LHCN-M2 (cell line): ENCODE measurements at places on chromosomes 12 and 14.

GRCh38 chr12:53777936-53778644 is 26.3 kb upstream of the CISTR start:
- no peak for DNase-seq

GRCh38 chr14:50343434-50343833 is 31.3 kb downstream of the DMAC2L start:
- DNase-seq, result no peak

GRCh38 chr14:101721951-101722661 is 39.4 kb upstream of the PPP2R5C start:
- no peak for DNase-seq

- peak; percentile 9 for DNase-seq
These were observed 11.3 kb upstream of the FAM222A start for GRCh38 chr12:109702111-109702841.

GRCh38 chr12:46370380-46370734 is 2.2 kb downstream of the SLC38A2 start:
- peak; percentile 25 for DNase-seq

DNA sequence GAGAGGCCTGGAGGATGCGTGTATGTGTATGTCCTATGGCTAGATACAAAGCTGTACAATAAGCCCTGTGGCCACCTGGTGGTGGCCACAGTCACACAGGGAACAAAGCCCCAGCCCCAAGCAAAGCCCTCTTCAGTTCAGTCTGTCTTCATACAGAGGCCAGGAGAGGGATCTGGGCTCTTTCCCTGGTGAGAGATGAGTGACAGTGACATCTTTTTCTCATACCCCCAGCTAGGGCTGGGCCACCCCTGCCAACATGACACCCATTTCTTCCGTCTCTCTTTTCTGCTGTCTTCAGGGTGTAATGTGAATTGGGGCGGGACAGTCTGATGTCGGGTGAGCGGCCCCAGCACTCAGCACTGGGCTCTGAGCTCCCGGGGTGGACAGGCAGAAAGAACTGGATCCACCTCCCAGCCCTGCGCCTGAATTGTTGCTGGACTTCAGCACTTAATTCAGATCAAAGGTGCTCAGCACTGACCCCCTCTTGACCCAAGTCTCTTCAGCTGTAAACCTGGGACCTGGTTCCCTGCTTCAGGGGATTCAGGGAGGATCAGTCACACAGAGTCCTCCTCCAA is 59.8 kb downstream of the SERPINA3 start:
- DNase-seq, result no peak

DNA sequence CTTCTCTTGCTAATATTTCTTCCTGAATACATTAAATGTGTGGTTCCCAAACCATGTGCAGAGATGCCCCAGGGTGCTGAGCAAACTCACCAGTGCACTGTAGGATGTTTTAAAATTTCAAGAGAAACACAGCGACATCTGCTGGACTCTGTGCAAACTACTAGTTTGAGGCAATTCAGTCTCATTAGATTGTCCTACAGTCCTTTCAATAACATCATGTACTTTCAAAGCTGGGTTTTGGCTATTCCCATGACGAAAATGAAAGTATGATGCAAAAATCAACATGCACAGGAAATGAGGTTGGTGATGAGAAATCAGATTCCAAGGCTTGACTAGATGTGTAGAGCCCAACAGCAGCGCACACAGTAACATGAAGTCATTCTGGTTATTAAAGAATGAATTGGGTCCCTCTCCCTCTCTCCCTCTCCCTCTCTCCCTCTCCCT is 66.3 kb downstream of the CLIP1 start:
- DNase-seq, result peak; percentile 73

DNA sequence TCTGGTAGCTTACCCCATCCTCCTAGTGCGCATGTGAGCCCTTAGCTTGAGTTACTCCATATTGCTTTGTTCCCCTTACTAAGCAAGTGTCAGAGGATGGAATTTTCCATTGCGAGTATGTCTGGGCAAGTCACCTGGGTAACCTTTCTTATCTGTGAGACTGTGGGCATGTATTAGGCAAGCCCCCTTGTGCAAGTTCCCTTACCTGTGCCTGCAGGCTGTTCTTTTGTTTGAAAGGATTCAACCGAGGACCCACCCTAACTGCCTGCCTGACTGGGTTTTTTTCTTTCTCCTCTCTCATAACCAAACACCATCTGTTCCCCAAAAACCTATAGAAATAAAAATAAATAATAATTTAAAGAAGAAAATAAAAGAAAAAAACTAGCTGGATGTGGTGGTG is 22.3 kb upstream of the PPP2R5E start:
- DNase-seq, result no peak

- DNase-seq, result no peak
These were observed 33.1 kb downstream of the CLMN start for GRCh38 chr14:95286645-95287044.

- DNase-seq, result no peak
These were observed 578.7 kb upstream of the SEL1L start for GRCh38 chr14:82112210-82112839.

- DNase-seq, result no peak
These were observed 3.1 kb upstream of the CHPT1 start for GRCh38 chr12:101694297-101694848.

DNA sequence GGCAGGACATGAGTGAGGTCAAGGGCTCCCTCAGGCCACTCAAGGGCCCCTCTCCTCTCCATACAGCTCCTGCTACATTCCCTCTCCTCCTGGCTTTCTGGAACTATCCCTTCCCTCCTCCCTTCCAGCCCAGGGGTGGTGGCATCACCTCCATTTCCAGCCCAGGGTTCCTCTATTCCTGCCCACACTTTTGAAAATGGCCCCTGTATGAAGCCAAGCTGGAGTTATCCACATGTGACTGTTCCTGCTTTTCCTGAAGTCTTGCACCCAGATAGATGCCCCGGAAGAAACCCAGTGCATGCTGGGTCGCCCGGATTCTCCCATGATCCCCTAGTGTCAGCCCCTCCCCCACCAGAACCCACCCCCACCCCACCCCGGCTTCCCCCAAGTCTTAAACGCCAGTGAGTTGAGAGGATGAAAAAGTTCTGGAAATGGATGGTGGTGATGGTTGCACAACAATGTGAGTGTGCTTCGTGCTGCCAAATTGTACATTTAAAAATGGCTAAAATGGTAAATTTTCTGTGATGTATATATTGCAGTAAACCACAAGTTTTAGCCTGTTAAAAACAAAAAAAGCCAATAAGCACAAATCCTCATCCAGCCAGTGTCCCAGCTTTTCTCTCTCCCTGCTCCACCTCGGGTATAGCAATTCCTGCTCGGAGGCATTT is 136.9 kb downstream of the SCARB1 start:
- DNase-seq, result no peak

- DNase-seq, result no peak
These were observed 940.8 kb downstream of the SLC6A15 start for GRCh38 chr12:83971781-83972180.

DNA sequence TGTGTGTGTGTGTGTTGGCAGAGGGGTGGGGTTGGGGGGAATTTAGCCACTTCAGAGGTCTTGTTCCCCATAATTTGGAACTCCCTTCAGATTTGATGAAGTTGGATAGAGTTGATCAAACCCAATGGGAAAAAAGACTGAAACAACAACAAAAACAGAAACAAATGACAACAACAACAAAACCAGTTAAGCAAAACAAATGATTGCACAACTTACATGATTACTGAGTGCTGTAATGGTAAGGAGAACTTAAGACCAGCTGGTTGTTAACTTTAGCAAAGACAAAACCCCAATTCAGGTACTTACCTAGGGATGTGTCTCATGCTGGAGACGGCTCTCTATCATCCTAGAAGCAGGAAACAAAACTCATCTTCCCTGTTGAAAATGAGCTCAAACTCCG is 107.8 kb upstream of the DDHD1 start:
- no peak for DNase-seq

DNA sequence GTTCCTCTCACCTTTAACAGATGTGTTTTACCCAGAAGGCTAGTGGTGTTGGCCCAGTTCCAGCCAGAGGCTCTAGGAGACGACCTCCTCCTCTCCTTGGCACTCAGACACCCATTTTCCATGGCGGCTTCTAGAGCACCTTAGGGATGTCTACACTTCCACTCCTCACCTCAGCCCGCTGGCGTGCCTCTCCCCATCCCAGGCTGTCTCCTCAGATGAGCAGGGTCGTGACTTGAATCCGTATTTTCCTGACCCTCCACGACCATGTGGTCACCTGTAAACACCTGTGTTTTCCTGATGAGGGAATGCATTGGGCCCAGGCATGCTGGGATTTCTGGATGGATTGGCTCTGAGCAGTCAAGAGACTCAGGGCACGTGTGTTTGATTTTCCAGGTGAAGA is 21.8 kb upstream of the RIN3 start:
- DNase-seq, result no peak

- no peak for DNase-seq
These were observed 7.0 kb downstream of the SLIRP start for GRCh38 chr14:77714926-77715325.

- peak; percentile 34 for DNase-seq
These were observed 115.5 kb downstream of the SLC2A13 start for GRCh38 chr12:39990122-39991101.

- DNase-seq, result no peak
These were observed 58.8 kb downstream of the ADGRD1 start for GRCh38 chr12:131012279-131013069.

DNA sequence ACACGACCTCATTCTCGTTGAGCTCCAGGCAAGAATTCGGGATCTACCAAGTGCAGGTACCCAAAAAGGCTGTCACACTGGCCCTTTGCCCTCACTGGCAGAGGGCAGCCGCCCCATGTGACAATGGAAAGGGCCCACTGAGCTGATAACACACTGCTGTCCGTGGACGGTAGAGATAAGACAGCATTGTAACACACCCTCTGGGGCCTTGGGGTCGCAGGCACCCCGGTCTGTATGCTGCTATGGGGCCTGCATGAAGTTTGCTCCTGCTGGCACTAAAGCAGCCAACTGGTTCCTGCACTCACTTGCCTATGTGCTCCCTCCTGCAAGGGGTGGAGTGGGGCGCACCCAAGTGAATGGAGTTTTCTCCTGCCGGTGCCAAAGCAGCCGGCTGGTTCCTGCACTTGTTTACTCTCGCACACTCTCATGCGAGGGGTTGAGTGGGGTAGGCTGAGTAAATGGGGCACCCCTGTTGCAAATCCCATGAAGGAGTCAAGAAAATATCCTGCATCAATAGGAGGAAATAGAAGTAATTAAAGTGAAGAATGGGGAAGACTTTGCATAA is 477.9 kb downstream of the ATP23 start:
- no peak for DNase-seq

DNA sequence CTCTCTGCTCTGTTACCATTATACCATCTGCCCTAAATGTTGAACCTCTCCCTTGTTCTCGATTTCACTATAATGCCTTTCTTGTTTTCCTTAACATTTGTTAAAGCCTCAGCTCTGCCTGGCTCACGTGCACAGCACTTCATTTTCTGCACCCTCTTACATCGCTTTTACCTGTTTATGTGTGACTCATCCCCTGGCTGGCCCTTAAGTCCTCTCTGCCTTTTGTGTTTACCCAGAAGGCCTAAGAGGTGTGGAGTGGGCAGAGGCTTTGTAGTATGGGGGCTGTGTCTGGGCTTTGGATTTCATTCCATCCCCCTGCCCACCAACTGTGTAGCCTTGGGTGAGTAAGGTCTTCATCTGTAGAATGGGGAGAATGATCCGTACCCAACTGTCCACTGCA is 36.5 kb downstream of the UBE3B start:
- no peak for DNase-seq

- peak; percentile 15 for DNase-seq
These were observed 89.6 kb upstream of the SOX5 start for GRCh38 chr12:24039113-24039525.

GRCh38 chr14:32345311-32345791 is 16.3 kb downstream of the AKAP6 start:
- DNase-seq, result no peak

DNA sequence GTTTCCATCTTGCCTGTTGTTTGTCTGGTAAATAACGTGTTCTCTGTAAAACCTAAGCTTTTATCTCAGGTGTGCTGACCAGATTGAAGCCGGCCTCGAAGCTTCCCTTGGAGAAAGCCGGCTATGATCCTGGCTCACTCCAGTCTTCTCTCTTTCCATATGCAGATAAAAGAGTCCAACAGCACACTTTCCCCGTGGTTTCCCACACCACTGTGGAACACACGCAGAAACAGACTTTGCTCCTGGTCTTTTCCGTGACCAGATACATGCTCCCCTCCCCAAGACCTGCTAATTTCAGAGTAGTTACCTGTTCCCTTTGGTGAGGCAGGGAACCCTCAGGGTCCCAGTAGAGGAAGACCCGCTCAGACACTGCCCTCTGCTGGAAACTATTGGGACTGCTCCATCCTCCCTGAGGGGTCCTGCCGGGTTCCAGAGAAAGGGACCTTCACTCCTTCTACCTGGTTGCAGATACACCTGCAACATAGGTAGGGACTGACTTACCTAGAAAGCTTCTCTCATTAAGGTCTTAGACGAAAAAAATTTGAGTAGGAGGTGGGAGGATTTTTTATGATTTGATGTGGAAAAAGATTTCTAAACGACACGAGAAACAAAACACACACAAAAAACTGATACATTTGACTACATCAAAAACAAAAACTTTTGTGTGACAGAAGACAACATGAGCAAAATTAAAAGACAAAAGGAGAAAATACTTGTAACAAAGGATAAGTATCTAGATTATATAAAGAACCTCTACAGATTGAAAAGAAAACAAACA is 415.4 kb upstream of the CCDC196 start:
- DNase-seq, result no peak

DNA sequence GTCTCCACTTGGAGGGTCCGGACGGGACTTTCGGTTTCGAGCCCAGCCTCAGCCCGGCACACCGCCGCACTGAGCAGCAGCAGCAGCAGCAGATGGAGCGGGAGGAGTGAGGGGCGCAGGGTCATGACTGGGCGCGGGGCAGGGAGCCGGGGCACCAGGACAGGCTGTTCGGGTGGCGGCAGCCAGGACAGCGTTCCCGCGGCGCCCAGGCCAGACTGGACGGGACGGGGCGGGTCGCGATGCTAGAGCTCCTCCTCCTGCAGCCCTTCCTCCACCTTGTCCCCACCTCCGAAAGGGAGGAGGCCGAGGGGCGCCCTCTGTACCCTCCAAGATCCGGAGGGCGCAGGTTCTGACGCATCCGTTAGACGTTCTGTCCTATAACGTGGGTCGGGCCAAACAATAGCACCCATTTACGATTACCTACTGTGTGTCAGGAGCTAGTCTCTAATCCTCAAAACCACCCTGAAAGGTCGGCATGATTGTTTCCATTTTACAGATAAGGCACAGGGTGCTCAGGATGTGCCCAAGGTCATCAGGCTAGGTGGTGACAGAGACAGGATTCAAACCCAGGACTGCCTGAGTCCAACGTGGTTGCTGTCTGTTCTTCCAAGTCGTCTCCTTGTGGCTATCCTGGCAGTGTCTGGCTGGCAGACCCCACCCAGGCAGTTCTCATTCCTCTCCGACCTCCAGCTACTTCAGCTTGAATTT is at the start of gene FKBP11:
FKBP11 (minus strand) TSS at position 189 of the 708 bp plus-strand sequence; CDS start at position 125, 64 bp downstream.
- DNase-seq, result peak; percentile 40

GRCh38 chr14:92531106-92531873 is 17.7 kb downstream of the RIN3 start:
- DNase-seq, result no peak

- DNase-seq, result no peak
These were observed 953.8 kb downstream of the TRHDE start for GRCh38 chr12:73225941-73226340.
